DMS153 (cell line): ENCODE measurements at places on chromosomes 2 and 18.

DNA sequence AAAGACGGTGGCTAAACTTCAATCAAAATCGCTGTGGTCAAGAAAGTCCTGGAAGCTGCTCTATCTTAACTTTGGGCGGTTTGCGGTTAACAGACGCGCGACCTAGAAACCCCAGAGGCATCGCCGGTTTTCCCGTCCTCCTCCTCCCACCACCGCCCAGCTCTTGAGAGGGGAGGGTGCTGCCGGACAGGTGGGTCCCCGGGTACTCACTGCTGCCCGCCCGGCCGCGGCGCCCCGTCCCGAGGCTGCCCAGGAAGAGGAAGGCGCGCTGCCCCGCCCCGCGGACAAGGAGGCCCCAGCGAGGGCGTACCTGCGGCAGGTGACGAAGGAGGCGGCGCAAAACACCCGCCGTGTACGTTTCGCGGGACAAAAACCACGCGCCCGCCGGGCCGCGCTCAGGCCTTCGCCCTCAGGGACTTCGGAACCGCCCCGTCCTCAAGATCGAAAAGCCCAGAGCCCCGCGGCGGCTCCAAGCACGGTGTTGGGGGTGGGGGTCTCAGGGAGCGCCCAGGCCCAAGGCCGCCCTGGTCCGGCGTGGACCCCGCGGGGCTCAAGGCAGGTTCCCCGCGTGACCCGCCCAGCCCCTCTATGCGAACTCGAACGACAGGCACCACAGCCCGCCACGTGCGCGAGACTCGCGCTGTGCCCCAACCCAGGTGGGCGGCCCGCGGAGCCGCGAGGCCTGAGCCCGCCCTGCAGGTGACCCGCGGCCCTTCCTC is at the start of gene SH3YL1:
Gene SH3YL1 (minus strand): TSS at position 259 of the 719 bp plus-strand sequence. CDS start 48 bp downstream, at position 211.
- DNase-seq: no peak

DNA sequence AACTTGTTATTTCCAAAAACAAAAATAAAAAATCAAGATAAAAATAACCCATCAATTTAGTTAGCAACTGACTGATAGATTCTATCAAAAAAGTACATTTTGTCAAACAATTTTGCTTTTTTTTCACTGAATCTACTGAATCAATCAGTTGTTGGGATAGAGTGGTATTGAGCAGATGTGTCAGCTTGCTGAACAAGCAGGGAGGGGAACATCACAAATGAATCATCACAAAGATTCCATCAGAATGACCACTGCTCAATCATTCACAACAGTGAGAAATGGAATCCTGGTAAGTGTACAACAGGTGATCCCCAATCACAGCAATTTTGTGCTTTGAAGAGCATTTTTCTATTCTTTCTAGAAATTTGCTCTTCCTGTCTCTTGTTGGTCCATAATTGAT is 12.3 kb upstream of the SLC14A2 start:
- no peak for DNase-seq

GRCh38 chr2:191443446-191443845 is 198.2 kb downstream of the MYO1B start:
- DNase-seq: no peak

- no peak for DNase-seq
Observed at GRCh38 chr2:195472501-195473234, 184.4 kb upstream of the SLC39A10 start.

DNA sequence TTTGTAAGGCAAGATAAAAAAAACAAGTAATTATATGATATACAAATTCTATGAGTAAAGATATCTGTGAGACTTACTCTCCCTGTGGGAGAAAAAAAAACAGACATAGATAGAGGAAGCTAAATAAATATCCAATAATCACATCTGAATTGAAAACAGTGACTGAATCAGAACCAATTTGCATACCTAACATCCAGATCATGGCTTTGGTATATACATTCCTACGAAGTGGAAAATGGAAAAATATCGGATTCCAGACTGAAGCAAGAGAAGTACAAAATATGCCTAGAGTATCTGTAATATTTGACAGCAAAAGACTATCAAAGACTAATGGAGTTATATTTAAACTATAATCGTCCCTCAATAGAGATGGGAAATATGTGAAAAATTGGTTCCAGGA is 1108.1 kb upstream of the CHAC2 start:
- no peak for DNase-seq

- DNase-seq: no peak
Observed at GRCh38 chr2:213751446-213751845, 467.2 kb downstream of the SPAG16 start.

GRCh38 chr2:188870289-188870688 is 103.9 kb upstream of the COL3A1 start:
- no peak for DNase-seq

DNA sequence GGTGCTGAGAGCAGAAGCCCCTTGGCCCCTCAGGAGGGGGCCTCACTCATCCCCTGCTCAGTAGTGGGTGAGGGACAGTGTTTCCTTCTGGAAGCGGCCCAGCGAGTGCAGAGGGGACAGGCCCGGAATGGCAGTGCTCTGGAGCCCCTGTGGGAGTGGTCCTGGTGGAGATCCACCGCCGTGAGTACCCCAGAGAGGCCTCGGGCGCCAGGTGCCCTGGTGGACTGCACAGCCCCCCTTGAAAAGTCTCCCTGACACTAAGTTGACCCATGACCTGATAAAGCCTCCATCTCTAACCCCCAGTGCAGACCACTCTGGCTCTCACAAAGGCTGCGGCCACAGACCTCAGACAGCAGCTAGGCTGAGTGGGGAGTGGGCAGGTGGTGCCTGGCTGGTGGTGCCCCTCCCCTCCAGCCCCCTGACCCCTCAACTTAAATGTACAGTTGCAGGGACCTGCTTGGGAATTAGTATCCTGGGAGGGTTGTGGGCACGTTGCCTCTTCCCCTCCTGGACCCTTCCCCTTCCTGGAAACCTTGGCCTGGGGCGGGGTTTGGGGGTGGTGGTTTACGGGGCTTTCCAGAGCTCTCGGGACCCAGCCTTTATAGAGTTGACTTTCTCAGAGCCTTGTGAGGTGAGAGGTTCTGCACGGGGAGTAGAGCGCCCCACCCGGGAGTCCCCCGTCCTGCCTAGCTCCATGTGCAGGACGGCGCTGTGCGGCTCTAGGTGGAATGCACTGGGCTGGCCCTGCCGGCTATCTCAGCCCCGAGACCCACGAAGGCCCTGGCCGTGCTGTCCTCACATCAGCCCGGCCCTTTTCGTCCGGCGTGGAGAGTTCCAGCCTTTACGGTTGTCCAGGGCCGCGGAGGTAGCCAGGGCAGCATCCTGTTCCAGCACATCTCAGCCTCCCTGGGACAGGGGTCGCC is 62.7 kb downstream of the RTP5 start:
- DNase-seq: no peak

DNA sequence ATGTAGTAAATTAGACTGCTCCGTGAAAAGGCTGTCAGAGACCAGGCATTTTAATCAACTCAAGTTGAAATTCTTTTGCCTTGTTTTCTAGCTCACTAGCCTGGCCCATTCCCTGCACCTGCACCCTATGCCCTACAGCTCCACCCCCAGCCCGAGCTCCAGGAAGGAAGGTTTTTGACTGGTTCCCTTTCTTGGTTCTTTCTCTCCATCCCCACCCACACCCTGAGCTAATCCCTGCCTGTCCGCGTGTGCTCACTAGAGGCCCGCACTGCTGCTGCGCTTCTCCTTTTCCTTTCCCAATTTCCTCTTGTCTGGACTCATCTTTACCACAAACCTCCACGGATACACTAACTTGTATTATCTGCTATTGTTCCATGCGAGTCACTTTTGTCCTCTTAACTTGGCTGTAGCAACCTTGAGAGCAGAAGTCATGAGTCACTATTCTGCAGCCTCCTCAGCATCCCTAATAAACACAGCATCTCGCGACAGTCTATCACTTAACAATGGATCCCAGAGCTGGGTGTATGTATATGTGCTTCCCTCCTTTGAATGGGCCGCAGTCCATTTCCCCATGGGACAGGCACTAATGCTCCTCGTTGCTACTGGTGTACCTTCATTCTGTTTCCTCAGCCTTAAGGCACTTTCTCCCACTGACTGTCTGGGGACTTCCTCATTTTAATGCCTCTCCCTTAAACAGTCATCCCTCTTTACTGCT is 36.5 kb downstream of the COLEC12 start:
- no peak for DNase-seq

GRCh38 chr2:209431701-209432100 is 7.9 kb downstream of the MAP2 start:
- no peak for DNase-seq

DNA sequence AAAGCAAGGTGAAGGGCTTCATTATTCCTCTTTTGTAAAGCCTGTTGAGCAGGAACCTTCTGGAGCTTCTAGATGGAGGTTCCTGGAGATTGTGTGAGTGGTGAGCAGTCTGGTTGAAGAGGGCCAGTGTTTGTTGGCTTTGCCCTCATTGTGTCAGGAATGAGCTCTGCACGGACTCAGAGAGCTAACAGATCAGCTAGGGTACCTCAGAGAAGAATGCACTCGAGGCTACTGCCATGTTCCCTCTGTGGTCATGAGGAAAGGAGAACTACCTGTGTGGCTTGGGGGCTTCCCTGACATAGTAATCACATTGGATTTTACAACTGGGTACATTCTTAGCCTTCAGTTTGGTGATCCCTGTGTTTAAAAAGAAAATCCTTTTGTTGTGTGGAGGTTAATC is 46.6 kb downstream of the SPTBN1 start:
- DNase-seq: no peak

- DNase-seq: no peak
Observed at GRCh38 chr2:195520671-195521155, 136.3 kb upstream of the SLC39A10 start.

DNA sequence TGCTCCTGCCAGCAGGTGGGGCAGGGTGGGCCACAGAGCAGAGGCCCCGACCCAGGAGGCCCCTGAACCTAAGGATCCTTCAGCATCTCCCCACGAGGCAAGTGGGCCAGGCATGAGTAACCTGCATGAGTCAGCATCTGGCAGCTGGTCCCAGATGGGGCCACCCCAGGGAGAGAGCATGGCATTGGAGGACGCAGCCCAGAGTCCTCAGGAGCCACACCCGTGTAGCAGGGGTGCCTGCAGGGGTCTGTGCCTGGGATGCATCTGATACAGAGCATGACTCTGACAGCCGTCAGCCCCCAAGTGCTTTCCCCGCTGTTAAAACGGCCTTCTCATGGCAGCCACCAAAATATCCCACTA is 185.6 kb upstream of the SALL3 start:
- DNase-seq: no peak

- no peak for DNase-seq
Observed at GRCh38 chr2:177573120-177573519, 180.5 kb downstream of the AGPS start.

DNA sequence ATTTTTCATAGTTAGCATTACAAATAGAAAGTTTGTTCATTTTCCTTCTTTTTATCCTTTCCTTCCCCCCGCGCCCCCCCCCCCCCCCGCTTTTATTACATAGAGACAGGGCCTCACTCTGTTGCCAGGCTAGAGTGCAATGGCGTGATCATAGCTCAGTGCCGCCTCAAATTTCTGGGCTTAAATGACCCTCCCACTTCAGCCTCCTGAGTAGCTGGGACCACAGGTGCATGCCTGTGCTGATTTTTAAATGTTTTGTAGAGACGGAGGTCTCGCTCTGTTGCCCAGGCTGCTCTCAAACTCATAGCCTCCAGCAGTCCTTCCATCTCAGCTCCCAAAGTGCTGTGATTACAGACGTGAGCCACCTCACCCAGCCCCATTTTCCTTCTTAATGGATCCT is 91.2 kb upstream of the ALPP start:
- DNase-seq: no peak

DNA sequence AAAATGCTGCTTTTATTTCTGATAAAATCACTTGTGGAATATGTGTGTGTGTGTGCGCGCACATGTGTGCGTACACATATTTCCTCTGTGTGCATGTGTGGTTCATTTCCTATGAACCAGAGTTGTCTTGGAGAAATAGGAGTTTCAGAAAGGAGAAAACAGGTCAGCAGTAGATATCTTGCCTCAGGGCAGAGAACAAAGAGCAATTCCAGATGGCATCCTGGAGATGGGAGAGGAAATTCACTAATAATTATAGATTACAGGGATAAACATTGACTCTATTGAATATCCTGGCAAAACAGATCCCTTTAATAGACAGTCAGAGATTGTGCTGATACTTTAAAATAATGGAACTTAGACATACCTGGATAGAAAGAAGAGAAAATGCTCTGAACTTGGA is 298.0 kb downstream of the TRIB2 start:
- DNase-seq: no peak

GRCh38 chr2:136718273-136718672 is 47.1 kb upstream of the THSD7B start:
- no peak for DNase-seq

GRCh38 chr2:25358836-25359235 is 17.1 kb upstream of the DNMT3A start:
- no peak for DNase-seq

DNA sequence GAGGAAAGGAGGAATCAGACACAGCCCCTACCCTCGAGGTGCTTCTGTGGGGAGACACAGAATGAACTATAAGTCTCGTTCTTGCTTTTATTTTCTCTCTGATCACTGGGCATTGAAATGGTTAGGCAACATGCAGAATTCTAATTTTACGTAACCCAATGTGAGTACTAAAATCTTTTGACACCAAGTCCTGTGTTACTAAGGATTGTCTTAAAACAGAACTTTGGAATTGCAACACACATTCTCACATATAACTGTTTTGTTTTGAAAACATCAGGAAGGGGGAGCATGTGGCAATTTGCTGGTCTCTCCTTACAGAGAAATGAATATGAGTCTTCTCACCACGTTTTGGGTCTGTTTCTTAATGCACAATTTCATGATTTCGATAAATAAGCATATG is 23.6 kb upstream of the SULT1C4 start:
- no peak for DNase-seq

- DNase-seq: no peak
Observed at GRCh38 chr2:20537423-20538307, 90.8 kb downstream of the RHOB start.

DNA sequence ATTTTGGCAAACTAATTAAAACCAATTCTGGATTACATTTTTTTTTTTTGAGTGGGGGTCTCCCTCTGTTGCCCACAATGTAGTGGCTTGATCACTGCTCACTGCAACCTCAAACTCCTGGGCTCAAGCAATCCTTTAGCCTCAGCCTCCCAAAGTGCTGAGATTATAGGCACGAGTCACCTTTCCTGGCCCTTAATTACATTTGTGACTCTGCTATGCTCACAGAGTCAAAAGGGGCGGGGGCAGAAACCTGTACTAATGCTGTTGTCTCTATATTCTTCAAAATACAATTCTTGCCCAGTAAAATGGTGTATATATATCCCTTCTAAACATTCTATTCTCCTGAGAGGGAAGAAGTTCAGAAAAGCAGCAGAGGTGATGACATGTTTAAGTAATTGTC is 23.2 kb downstream of the PRKD3 start:
- DNase-seq: no peak

GRCh38 chr2:160380611-160381010 is 113.0 kb downstream of the RBMS1 start:
- DNase-seq: no peak

GRCh38 chr2:106334802-106335201 is 133.4 kb downstream of the RGPD3 start:
- no peak for DNase-seq

DNA sequence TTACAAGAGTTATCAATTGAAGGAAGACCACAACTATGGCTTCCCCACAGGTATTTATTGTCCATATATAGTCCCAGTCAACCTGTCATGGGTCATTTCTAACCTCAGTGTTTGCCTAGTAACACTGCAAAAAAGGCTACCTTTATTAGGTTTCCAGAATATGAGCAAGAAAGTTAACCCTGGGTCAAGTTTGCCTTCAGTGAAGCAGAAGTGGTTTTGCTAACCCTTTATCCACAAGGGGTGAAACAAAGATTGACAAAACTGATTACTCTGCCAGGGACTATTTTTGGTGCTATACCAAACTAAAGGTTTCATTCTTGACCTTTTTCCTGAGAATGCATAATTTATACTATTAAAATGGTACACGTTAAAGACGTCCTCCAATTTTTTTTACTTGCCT is 28.8 kb downstream of the SP100 start:
- no peak for DNase-seq
